Upper lobe of left lung (tissue), 6 donors: ENCODE measurements at places on chromosomes 1 and 21. TPM values are rescaled to one million over a fixed set of nuclear protein-coding genes. Genes with fewer than 3 reads are reported as not detected.
A peak's percentile ranks its signal among the peaks of the same experiment; 100 is the strongest.

- DNase-seq: no peak
Measured at GRCh38 chr1:229991724-229992333, 75.2 kb upstream of the GALNT2 start.

DNA sequence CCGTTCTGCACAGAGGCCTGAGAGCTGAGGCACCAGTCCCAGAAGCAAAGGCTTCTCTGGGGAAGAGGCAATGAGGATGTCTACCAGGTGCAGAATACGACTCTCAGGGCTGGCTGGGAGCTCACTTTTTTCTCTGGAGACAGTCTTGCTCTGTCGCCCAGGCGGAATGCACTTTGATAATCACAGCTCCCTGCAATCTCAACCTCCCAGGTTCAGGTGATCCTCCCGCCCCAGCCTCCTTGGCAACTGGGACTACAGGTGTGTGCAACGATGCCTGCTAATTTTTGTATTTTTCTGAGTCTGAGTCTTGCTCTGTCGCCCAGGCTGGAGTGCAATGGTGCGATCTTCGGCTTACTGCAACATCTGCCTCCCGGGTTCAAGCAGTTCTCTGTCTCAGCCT, 17.6 kb downstream of the NADK start:
- DNase-seq: no peak

DNA sequence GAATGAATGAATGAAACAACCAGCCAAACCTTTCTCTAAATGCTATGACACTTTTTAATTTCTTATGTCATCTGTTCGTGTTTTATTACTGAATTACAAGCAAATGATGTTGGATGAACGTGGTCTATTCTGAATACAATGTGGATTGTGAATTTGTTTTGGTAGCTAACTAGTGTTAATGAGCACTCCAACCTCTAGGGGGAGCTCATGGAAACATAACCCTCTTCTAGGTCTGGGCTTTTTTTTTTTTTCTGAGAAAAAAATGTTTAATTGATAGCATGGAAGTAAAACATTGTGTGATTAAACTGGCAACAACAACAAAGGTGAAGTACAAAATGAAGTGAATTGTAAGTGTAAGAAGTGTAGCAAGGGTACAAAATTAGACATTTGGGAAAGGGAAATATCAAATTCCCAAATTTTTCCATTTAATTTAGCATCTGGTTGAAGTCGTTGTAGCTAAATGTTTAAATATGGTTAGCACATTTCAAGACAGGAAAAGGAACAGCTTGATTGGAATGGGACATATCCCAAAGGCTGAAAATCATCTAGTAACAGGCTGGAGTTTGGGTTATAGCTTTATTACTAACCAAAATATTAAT, 42.6 kb upstream of the PTGS2 start:
- no peak for DNase-seq

- no peak for DNase-seq
Measured at GRCh38 chr1:232908831-232909230, 41.6 kb upstream of the NTPCR start.

DNA sequence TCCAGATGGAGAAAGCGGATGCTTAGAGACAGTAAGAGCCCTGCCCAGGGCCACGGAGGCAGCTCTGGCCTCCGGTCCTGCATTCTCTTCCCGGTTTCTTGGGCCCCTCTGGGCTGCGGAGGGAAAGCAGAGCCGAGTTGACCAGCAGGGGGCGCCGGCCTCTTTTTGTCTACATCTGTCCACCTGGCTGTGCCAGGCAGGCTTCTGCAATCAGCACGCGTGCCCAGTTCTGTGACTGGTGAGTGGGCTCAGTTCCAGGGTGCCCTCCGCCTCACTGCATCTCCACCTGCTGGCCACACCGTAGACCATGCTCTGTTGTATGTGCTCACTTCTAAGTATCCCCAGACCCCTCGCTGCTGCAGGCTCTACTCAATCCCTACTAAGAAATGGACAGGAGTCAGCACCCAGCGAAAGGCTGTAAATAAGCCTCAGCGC, 6.7 kb upstream of the HUNK start:
- peak; percentile 91 for DNase-seq

GRCh38 chr1:54987427-54987826, 7.0 kb downstream of the TMEM61 start:
- no peak for DNase-seq

DNA sequence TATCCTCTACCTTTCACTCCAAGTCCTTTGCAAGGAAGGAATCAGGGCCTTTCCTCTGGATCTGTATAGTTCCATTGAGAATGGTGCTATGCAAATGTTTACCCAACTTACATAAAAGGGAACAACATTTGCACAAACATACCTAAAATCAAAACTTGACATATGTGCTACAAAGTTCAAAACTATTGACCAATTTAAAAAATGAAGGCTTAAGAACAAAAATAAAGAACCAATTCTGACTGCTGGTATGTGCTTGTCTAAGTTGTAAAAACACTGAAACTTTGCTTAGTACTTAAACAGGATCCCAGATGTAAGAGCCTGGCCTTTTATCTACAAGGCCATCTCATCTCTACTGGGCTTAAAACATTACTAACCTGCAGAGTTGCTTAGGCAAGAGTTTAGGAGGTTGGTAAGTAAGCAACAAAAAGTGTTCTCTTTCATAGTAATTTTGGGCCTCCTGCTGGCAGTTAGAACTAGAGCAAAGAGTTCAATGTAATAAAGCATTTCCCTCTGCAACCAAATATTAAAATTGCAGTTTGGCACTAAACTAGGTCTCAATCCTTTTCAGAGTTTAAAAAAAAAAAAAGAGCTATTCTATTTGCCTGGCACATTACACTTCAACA, 2.0 kb downstream of the SCMH1 start:
- no peak for DNase-seq

DNA sequence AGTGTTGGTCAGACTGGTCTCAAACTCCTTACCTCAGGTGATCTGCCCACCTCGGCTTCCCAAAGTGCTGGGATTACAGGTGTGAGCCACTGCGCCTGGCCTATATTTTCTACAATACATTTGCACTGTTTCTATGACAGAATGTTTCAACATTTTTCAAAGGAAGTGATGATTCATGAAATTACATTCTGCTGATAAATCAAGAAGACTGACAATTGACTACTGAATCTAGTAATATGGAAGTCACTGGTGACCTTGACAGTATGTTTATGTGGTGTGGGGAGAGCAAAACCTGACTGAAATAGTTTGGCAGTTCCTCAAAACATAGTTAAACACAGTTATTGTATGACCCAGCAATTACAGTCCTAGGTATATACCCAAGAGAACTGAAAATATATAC, 18.1 kb downstream of the LRIF1 start:
- no peak for DNase-seq

GRCh38 chr1:116165572-116165971, 54.4 kb downstream of the MAB21L3 start:
- DNase-seq: no peak

GRCh38 chr1:109760581-109761226, 3.0 kb downstream of the EPS8L3 start:
- no peak for DNase-seq

- DNase-seq: no peak
Measured at GRCh38 chr1:238675221-238675620, 711.1 kb upstream of the CHRM3 start.

DNA sequence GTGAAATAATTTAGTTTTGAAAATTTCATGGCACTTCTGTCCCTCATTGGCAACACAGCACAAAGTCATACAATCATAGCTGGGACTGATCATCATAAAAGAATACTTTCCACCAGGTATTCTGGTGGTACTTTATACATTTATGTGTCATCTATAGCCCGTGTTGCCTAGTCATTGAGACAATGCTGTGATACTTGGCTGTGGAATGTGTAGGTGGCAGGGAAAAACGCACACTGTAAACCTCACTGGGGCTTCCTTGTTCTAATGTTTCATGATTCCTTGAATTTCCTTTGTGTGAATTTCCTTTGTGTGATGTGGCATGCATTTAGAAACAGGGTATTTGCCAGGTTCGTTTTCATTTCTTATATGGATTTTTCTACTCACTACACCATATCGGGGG, 118.3 kb downstream of the FMN2 start:
- no peak for DNase-seq

DNA sequence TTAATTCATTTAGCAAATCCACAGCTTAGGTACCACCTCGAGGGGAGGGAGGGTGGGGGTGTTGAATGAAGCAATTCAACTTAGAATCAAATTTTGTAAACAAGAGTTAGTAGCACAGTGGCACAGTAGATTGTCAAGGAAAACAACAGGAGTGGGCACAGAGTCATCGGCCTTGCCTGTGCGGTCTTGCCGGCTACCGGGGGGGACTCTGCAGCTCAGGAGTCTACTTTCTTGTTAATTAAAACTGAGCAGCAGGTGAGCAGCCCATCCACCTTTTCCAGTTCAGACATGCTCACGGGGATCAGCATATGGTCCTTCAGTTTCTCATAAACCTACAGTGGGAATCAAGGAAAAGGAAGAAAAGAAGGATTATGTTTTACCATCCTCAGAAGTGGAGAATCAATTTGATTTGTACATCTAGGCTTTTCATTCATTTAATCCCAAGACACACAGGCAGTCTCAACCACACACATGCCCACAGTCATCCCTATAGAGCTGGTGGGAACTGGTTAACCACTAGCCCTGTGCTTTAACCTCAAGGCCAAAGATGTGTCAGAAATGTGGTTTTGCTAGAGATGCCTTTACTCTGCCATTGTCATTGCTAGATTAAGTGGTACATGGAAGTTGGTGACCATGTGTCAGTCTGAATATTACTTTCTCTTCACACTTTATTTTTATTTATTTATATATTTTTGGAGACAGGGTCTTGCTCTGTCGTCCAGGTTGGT, 45.0 kb upstream of the BCL10 start:
- DNase-seq: no peak

DNA sequence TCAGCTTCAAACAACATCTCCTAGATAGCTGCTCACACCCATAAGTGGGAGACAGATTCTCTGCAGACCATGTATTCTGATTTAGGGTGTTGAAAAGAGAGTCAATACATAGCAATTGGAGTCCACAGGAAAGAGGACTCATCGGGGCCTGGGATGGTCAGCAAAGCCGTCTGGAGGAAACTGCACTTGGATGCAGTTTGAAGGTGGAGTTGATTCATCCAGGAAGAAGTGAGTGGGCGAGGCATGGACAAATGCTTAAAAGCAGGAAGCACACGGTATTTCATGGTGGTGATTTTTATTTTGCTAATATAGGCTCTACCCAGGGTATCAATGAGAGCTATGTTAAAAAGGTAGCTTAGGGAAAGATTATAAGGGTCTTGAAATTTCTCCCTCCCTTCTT, 36.8 kb upstream of the DIRAS3 start:
- no peak for DNase-seq

GRCh38 chr1:145960468-145961108, 2.8 kb upstream of the LIX1L start:
- peak; percentile 92 for DNase-seq

- no peak for DNase-seq
Measured at GRCh38 chr1:110292031-110292741, 47.0 kb upstream of the RBM15 start.

DNA sequence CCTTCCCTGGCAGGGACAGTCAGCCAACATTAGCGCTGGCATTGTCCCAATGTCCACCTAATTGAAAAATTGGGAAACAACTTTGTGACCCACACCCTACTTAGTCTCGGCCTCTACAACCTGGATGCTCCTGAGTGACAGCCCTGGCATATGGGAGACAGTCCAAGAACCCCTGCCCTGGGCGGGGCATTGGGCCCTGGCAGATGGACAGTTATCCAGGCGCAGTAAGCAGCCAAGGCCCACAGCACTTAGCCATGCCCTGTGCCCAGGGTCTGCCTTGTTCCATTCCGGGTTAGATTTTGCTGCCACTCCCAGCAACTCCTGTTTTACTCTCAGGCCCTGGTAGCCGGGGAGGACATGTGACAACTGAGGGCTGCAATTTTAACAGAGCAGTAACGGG, 50.3 kb downstream of the NFASC start:
- no peak for DNase-seq

DNA sequence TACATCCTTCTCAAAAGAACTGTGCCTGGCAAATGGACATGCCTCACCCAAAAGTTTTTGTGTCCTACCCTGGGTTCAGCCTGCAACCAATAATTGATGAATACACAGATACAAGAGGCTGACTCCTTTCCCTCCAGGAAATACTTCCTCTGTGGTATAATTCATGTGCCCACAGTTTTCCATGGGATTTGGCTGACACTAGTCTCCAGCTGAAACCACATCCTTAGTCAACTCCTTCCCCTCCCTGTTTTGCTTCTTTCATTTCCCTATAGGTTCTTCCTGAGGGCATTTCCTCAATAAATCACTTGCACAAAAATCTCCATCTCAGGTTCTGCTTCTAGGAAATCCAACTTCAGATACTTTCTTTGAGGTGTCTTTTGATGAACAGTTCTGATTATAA, 436.6 kb upstream of the C1orf87 start:
- DNase-seq: no peak

- no peak for DNase-seq
Measured at GRCh38 chr1:204003536-204003935, 69.4 kb upstream of the SOX13 start.

DNA sequence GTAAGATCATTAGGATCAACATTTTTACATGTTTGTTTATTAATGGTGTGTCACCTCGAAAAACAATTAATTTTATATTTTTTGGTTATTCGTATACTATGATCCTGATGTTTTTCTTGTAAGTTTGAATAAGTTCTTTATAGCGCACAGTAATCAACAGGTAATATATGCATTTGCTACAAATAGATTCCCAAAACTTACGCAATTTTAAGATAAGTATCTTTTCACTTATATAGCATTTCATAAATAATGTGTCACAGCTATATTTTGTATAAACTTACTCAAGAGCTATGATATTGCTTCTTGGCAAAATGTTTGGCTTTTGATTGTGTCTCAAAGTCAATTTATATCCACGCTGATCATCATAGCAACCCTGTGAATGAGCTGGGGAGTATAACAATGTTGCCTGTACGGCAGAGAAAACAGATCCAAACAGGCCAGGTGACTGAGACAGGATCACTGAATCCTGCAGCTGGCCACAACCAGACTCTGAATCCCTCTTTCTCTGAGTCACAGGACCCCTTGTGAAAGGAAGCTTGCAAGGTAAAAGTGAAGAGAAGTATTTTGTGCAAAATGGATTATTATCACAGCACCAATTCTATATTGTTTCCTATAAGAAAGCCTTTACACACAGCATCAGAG, 48.6 kb downstream of the GNG12 start:
- DNase-seq: no peak

DNA sequence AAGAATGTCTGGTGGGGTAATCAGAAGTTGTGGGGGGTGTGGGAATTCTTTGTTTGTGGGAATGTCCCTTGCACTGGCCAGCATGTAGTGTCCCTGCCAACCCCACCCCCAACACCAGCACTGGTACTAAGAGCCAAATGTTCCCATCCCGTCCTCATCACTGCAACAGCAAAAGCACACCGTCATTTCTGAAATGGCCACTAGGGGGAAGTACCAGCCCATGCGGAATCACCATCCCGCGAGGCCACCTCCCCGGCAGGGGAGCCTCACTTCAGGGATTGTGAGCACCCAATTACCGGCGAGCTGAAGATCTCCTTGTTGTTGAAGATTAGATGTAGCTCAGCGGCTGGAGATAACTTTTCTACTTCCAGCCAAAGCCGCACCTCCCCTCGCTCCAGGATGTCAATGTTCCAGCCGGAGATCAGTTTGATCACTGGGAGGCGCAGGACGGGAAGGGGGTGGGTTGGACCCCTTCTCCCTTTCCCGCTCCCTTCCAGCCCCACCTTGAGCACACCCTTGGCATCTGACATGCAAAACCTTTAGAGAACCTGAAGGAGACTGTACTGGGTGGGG, 41.0 kb downstream of the MYOM3 start:
- peak; percentile 79 for DNase-seq

Gene RIPK4
- 10.3 TPM for total RNA-seq

Gene AMY2B
- total RNA-seq: 73.3 TPM

Gene SEC16B
- 2.1 TPM for total RNA-seq

Gene RRP15
- 1.0 TPM for total RNA-seq

Gene TRAF3IP3
- total RNA-seq: 13.3 TPM

Gene SPRR1B
- not detected for total RNA-seq

Gene KDM5B
- 42.2 TPM for total RNA-seq

Gene FHAD1
- total RNA-seq: 28.3 TPM

Gene SLAMF9
- total RNA-seq: not detected
